ENCODE measurements at places on chromosomes 2 and 18.

DNA sequence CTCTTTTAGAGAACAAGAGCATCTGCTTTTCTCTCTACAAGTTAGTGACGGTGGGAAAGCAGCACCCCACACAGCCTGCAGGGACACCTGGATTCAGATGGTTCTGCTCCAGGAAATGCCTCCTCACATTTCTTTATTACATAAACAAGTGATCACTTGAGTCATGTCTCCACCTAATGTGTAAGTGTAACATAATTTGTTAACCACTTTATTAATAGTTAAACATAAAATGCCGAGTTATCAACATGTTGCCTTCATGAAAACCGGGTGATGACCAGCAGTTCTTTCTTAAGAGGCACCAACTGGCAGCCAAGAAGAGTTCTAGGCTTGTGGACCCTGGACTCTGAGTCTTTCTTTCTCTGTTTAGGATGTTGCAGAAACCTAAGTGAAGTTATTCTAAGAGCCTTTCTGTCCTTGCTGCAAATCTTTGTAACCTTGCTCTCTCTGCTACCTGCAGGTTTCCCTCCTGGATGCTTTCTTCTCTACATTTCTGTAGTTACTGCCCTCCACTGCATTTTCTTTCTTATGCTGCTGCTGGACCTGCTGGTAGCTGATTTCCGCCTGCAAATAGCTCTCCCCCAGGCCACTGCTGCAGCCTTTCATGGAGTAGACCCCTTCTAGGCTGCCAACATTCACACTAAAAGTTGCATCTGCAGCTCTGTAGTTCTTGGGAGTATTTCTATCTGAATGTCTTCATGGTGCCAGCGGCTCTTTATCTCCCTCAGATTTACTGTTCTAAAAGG lies 24.3 kb downstream of the UPP2 start:
- no peak for DNase-seq

DNA sequence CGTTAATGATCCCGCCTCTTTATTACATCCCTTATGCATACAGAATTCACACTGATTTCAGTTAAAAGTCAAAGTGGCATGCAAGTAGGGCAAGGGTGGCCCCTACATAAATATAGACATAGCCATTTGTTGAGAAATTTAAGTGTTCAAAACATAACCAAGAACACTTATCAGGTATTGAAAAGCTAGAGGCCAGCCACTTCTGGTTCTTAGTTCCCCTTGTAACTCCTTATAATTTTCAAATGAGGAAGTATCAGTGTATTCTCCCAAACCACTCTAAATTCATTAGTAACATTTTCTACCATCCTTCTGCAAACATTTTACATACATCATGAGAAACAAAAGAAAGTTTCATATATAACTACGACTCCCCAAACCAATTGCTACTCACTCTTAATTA lies 5.8 kb upstream of the ARL5A start:
- DNase-seq, result no peak

GRCh38 chr2:167544602-167545001 lies 656.3 kb downstream of the XIRP2 start:
- no peak for DNase-seq

- DNase-seq, result no peak
Measured at GRCh38 chr2:73870084-73870483, 22.7 kb upstream of the ACTG2 start.

- DNase-seq, result no peak
Measured at GRCh38 chr2:150023663-150024062, 436.1 kb upstream of the MMADHC start.

- DNase-seq, result no peak
Measured at GRCh38 chr18:12032786-12033642, 51.7 kb downstream of the IMPA2 start.

- DNase-seq, result no peak
Measured at GRCh38 chr2:231039821-231040364, 2.6 kb downstream of the C2orf72 start.

DNA sequence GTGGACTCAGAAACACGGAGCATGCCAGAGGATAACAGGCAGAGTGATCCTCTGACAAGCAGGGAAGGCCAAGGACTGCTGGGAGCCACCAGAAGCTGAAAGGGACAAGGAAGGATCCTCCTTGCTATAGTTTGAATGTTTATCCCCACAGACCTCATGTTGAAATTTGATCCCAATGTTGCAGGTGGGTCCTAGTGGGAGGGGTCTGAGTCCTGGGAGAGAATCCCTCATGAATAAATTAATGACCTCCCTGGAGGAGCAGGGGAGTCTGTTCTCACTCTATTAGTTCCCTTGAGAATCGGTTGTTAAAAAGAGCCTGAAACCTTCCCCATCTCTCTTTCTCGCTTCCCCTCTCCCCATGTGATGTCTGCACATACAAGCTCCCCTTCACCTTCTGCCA lies 124.4 kb downstream of the FBXO15 start:
- no peak for DNase-seq

GRCh38 chr18:50127516-50128210 lies 67.3 kb downstream of the MYO5B start:
- no peak for DNase-seq

DNA sequence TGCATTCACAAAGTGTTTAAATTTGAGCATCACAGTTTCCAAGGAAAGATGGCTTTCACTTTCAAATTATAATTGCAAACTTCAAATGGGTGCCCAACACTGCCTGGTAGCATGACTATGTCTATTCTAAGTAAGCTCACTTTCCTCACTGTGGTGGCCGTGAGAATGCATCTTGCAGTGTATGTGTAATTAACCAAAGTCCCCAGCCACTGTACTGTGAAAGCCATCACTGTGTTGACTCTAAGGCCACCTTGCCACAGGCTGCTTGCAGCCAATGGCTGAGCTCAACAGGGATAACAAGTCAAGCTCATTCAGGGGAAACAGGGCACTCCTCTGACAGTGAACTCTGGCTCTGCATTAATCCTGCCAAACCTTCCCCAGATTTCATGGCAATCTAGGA lies 43.3 kb upstream of the LGALSL start:
- DNase-seq, result no peak

DNA sequence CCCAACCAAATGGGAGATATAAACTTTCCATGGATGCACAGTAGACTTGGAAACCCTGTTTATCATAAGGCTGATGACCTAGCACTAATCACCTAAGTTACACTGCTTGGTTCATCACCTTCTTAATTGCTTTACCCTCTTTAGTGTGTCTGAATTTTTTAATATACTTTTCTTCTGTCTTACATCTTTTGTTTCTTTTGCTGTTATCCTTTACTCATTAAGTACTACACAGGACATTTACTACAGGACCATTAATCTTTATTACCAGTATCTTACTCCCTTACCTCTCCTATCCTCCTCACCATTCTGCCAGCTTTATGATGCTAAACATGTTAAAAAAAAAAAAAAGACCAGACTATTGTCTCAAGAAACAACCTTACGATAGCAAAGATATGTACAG lies 333.6 kb downstream of the KIAA1328 start:
- DNase-seq, result no peak

- no peak for DNase-seq
Measured at GRCh38 chr2:128269990-128270671, 48.5 kb downstream of the HS6ST1 start.

- no peak for DNase-seq
Measured at GRCh38 chr2:65553504-65554074, 121.2 kb upstream of the SPRED2 start.

- no peak for DNase-seq
Measured at GRCh38 chr2:96656540-96656939, 14.0 kb downstream of the FER1L5 start.

GRCh38 chr2:88423733-88424132 lies 28.8 kb downstream of the FOXI3 start:
- no peak for DNase-seq

DNA sequence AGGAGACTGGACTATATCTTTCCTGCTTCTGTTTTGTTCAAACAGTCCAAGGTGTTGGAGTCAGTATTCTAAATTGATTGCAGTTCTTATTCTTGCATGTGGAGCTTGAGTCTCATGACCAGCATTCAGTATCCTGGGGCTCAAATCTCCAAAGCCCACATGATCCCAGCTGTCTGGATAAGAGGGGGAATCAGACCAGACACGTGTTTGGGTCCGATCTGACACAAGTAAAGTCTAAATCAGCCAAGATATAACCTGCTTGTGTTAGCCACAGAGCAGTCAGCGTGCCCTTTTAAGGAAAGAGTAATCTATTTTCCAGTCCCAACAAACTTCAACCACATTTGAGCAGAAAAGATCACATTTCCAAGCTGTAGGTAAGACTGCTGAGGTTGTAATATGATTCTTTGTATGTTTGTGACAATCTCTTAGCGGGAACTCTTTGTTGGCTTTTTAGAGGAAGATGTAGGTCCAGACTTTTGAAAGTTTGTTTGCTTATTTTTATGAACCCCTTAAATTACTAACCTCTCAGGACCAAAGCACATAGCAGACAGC lies 334.6 kb downstream of the SLC4A3 start:
- DNase-seq, result no peak

- DNase-seq, result no peak
Measured at GRCh38 chr2:9984217-9984739, 32.8 kb downstream of the GRHL1 start.

DNA sequence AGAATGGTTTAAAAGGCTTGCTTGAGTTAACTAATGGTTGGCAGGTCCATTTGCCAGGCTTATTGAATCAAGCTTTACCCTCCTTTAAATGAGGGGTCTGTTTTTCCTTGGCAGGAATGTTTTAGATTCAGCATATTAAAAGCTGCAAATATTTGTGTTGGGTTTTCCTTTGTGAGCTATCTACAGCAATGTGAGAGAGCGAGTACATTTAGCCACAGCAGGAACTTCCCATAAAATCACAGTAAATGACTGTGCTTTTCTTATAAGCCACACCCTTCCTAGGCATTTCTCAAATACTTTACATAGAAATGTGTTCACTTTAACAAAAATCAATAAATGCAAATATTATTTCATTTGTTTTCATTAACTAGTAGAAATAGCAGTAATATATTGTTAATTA lies 23.9 kb downstream of the CALCRL start:
- DNase-seq, result no peak

DNA sequence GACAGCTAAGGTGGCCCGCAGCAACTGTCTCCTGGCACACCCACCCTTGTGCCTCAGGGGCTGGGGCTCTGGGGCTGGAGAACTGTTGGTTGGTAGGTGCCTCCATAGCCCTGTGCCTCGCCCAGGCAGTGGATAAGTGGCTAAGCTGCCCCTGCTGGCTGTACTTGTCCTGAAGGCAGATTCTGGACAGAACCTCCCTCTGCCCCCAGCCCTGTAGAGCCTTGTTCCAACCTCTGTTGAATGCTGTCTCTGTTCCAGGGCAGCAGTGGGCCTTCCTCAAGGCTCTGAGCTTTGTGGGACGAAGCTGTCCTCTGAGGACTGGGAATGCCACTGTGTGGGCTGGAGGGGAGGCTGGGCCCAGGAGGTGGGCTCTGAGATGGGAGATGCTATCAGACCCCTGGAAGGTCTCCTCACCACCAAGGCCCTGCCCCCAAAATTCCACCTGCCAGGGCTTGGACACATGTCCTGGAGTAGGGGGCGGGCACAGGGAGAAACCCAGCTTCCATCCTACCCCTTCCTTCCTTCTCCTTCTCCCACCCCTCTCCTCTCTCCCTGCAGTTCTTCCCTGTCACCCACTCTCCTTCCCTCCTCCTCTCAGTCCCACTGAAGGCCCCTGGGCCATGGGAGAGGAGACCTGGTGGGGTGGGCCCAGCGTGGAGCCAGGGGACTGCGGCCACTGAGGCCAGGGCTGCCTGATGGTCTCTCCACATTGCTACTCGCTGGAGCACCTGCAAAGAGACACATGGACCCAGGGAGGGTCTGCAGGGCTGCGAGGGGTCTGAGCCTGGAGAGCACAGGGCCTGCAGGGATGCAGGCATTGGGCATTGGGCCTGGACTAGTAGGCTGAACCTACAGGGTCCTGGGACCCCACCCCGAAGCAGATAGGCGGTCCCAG lies 1.7 kb upstream of the PDCD1 start:
- no peak for DNase-seq

- no peak for DNase-seq
Measured at GRCh38 chr2:64625299-64626145, 28.2 kb downstream of the SERTAD2 start.

DNA sequence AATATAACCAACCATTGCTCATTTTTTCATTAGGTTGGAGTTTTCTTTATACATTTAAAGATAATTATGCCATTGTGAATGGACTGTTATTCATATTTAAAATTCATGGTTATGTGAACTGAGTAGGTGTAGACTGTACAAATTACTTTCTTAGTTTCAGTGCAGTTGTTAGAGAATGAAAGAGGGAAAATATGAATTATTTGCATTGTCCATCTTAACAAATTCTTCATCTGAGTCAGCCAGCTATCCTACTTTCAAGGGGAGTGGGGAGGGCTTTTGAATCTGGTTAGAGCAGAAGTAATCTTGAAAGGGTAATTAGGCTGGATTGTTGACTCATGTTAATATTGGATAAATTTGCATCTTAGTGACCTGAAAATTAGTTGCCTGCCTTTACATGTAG lies 212.0 kb downstream of the MCFD2 start:
- DNase-seq, result no peak

All from stimulated activated CD8-positive, alpha-beta memory T cell treated with anti-CD3 and anti-CD28 coated beads, Interleukin-15, amount 100 ng/mL, for 4 hours (primary cell).